ENCODE measurements at places on chromosomes 7 and 10.

DNA sequence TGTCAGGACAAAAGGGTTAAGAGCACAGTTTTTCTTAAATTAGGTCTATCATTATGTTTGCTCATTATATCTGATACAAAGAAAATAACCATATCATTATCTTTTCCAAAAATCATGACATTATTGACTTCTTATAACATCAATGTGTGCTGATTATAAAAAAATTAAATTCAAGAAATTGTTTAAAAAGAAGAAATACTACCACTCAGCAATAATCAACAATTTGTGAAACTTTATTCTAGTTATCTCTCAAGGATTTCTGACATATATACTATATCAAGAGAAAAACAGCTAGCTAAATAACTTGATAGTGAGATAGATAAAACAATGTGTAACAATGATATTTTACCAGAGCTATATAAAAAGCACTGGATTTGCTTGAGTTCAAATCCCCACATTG lies 360.7 kb upstream of the PHF14 start:
- no peak for DNase-seq

DNA sequence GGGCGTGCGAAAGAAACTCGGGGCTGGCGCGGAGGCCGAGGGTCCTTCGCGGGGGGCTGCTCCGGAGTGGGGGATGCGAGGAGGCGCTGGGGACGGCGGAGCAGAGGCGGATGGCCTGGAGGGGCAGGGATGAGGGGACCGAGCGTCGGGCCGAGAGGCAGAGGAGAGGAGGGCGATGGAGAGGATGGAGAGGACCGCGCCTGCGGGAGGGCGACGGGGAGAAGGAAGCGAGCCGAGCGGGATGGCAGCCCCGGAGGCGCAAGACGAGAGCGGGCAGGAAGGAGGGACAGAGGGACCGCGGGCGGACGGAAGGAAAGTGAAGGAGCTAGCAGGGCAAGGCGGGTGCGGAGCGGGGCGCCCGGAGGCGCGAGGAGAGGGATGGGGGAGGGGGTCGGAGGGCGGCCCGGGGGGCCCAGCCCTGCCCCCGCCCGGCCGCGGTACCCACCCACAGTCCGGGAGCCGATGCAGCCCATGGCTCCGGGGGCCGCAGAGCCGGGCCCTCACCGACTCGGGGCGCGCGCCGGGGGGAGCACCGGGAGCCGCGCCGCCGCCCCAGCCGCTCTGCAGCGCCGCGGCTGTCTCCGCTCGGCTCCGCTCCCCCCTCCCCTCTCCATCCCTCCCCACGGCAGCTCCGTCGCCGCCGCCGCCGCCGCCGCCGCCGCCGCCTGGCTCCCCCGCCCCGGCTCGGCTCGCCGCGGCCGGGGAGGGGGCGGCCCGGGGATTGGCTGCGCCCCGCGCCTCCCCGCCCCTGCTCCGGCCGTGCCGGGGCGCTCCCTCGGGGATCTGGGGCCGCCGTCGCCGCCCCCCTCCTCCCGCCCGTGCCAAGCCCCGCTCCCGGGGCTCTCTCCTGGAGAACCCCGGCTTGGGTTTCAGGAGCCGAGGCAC lies at the start of gene FAM131B:
Gene FAM131B (minus strand): TSS at position 583 of the 885 bp plus-strand sequence. CDS start 110 bp downstream, at position 473.
- DNase-seq = no peak

GRCh38 chr7:40356312-40356711 lies 221.5 kb downstream of the SUGCT start:
- no peak for DNase-seq

DNA sequence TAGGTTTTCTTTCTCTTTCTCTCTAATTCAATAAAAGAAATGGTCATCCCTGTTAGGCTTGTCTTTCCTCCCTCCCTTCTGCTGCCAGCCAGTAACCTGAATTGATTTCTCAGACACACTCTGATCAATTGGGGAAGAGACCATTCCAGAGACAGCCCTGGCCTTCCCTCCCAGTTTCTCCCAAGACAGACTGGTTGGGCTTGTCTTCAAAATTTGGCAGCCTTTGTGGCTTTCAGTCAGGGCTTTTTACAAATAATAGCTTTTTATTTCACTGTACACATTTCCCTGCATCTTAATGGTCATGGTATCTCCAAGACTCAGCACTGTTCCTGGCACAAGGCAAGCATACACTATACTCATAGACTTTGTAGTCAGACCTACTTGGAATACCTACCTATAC lies 33.9 kb downstream of the BCAP29 start:
- DNase-seq = no peak

GRCh38 chr10:54607983-54608382 lies 193.0 kb downstream of the PCDH15 start:
- no peak for DNase-seq

- DNase-seq = no peak
Observed at GRCh38 chr7:141073641-141074161, at the start of gene TMEM178B. Gene TMEM178B, plus strand, starts transcription at chr7:141074064.

- DNase-seq = no peak
Observed at GRCh38 chr10:97333601-97334369, 744 bp downstream of the FRAT2 start.

DNA sequence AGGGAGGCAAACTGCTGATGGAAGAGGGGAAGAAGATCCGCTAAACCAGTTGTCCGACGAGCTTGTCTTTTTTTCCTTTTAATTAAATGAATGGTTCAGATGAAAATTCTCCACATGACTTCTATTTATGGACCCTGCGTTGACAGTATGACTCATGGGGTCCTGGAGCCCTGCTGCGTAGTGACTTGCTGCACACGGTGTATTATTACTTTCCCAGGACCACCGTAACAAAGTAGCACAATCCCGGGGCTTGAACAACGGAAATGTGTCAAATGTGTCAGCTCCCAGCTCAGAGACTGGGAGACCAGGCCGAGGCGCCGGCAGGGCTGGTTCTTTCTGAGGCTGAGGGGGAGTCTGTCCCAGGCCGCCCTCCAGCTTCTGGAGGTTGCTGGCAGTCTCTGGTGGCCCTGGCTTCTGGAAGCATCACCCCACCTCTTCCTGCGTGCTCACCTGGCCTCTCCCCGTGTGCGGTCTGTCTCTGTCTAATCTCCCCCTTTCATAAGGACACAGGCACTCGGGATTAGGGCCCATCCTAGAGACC lies 33.8 kb upstream of the MNX1 start:
- DNase-seq = no peak

DNA sequence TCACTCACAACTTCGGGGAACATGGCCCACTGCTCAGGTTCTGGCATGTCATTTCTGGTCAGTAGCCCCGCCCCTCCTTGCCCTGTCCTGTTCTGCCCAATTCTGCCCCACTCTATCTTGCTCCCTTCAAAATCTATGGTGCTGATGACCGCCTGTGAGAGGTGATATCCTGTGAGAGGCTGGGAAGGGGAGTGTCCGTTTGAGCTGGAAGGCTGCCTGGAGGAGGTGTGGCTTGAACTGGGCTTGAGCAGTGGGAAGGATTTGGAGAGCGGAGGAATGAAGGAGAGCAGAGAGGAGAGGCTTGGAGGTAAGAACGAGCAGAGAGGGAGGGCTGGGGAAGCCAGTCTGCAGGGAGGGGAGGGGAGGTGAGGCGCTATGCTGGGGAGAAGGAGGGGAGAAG lies 145.3 kb downstream of the RPS24 start:
- no peak for DNase-seq

DNA sequence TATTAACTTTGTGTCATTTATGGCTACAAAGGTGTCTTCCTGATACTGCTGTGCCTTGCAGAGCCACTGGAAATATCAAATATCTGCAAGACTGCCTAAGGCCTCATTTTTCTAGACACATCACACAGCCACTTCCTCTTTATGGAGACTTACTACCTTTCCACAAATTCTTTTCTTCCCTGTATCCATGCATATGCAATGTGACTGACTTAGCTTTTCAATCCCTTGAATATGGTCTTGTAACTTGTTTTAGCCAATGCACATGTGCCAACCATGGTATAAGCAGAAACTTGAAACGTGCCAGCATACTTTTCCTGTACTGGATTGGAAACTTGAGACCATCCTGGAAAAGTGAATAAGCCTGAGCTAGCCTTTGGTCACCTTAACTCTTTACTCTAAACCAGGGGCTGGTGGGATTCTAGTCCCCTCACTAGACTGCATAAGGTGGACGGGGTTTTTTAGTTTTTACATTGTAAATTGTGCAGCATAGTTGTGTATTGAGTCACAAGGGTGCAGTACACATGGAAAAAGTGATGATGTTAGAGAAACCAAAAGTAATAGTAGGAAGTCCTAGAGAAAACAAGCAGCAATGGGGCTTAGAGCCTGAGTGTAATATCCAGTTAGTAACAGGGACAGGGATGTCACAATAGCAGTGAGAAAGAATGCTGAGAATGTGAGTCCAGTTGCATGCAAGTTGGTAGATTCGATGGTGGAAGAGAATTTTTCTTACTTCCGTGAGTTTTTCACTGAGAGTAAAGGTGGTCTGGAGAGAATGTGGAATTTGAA lies 879.5 kb downstream of the SORCS1 start:
- peak; percentile 60 for DNase-seq

GRCh38 chr10:30386801-30387588 lies 37.9 kb upstream of the MTPAP start:
- no peak for DNase-seq

GRCh38 chr10:92699518-92700381 lies 10.0 kb downstream of the HHEX start:
- peak; percentile 36 for DNase-seq

DNA sequence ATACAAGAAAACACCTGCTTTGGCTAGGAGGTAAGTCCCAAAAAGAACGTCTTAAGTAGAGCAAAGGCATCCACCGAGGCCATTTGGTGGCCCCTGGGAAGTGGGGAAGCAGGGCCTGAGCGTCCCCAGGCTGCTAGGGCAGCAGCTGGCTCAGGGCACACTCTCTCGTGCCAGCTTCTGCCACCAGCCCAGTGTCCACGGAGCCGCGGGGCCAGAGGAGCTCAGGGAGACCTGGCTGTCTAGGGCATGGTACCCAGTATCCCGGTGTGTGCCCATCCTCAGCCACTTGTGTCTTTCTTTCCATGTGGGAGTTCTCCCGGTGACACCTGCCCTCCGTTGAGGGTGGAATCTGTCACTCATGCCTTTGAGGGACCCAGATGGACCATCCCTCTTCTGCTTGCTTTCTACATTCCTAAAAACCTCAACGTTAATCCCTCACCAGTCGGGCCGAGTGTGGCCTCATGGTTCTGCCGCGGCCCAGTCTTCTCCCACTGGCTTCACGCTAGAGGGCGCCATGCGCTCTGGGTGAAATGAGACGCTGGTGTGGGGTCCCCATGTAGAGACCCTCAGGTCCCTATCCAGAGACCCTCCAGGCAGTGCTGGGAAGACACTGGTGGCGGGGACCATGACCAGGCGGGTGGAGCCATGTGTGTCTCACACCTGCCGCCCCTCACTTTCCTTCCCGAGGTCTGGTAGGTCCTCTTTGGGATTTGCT lies 9.5 kb upstream of the AP5Z1 start:
- DNase-seq = no peak

GRCh38 chr10:30816820-30817171 lies 187.2 kb upstream of the LYZL2 start:
- no peak for DNase-seq

GRCh38 chr10:19931894-19932590 lies 115.8 kb downstream of the PLXDC2 start:
- DNase-seq = no peak

GRCh38 chr10:49001402-49001801 lies 61.8 kb upstream of the LRRC18 start:
- DNase-seq = no peak

GRCh38 chr10:129950676-129951075 lies 13.4 kb downstream of the EBF3 start:
- no peak for DNase-seq

DNA sequence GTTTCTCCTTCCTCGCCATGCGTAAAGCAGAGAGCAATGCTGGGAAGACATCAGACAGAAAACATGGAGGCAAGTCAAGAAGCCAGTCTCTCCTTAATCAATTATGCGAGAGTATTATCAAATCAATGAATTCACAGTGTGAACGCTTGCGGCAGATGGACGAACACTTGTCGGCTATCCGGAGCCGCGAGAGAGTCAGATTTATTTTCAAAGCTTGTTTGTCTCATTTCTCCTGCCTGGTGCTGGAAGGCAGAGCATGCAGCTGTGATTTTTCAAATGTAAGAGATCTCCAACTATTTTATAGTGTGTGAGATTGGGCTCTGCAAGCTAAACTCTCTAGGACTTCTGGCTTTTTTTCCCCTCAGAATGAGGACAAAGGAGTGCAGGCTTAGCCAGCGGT lies 252.3 kb downstream of the SNX10 start:
- no peak for DNase-seq

- no peak for DNase-seq
Observed at GRCh38 chr10:18201877-18202276, 61.7 kb downstream of the CACNB2 start.

- DNase-seq = no peak
Observed at GRCh38 chr10:35639728-35640401, 2.2 kb downstream of the FZD8 start.

GRCh38 chr10:77685432-77685831 lies 47.8 kb upstream of the KCNMA1 start:
- no peak for DNase-seq

- no peak for DNase-seq
Observed at GRCh38 chr7:117034851-117035464, 81.7 kb downstream of the ST7 start.
